Activated CD4-positive, alpha-beta T cell treated with anti-CD3 and anti-CD28 coated beads, Interleukin-2, amount 10 ng/mL, durations not matched to agents 7 days and 5 days (primary cell): ENCODE measurements at places on chromosomes 12 and 14. TPM values are rescaled to one million over a fixed set of nuclear protein-coding genes. Genes with fewer than 3 reads are reported as not detected.

TROAP gene
- total RNA-seq, result 111 TPM

ITPK1 gene
- total RNA-seq, result 63.7 TPM

CIROP gene
- not detected for total RNA-seq

CFAP251 gene
- 0.52 TPM for total RNA-seq

DHRS4L2 gene
- total RNA-seq, result 24.8 TPM

PTPRQ gene
- not detected for total RNA-seq

SLC39A2 gene
- total RNA-seq, result 0.25 TPM

EIF2S1 gene
- 115 TPM for total RNA-seq

SLC6A12 gene
- total RNA-seq, result not detected

TAS2R19 gene
- 3.1 TPM for total RNA-seq

SLC38A1 gene
- 180 TPM for total RNA-seq

GPR132 gene
- total RNA-seq, result 46.6 TPM

C1S gene
- total RNA-seq, result 1.4 TPM

OR6C4 gene
- total RNA-seq, result not detected

SCYL2 gene
- 32.1 TPM for total RNA-seq

LRP6 gene
- total RNA-seq, result 1.4 TPM

CHST11 gene
- total RNA-seq, result 56.6 TPM

DIO3 gene
- not detected for total RNA-seq

KRT5 gene
- not detected for total RNA-seq

RNASE4 gene
- total RNA-seq, result 1.4 TPM

ZNF891 gene
- 3.1 TPM for total RNA-seq
